Myocyte (in vitro differentiated cells): ENCODE measurements at places on chromosomes 7 and 10. TPM values are rescaled to one million over a fixed set of nuclear protein-coding genes. Genes with fewer than 3 reads are reported as not detected.
A peak's percentile ranks its signal among the peaks of the same experiment; 100 is the strongest.

DNA sequence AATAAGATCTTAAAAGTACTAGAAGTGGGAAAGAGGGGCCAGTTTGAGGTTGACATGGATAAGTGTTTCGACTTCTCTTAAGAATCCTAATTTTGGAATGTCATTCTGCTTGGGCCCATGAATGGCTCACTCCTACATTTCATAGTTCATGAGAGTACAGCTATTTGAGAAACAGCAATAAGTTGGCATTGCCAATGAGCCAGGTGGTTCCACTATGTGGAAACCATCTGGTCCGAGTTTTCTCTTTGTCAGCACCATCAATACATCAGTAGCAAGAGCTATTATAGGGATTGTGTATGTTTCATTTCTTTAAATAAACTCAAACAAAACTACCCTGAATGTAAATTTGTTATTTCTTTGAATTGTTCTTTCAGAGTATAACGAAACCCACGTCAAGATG is 78.1 kb upstream of the NEBL start:
- no peak for DNase-seq

CHAT gene
- total RNA-seq = not detected in 2 replicates

DNA sequence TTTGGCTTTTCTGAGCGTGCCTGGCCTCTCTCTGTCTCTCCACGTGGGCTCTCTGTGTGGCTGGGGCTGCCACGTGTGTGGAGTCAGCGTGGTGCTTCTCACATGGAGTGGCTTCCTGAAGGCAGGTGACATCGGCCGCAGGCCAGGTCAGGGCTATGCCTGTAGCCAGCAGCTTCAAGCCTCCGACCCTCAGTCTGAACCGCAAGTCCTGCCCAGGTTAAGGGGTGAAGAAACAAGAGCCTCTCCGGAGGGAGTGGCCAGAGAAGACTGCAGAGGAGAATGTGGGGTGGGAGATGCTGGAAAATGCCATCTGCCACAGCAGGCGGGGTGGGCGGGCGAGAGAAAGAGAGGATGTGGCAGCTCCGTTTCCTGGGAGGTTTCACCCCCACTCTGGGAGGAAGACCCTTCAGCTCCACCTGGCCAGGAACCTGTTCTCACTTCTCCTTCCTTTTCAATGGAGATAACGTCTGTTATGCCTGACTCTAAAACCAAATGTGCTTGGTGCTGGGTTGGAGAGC is 14.3 kb upstream of the VIPR2 start:
- DNase-seq = no peak

DNA sequence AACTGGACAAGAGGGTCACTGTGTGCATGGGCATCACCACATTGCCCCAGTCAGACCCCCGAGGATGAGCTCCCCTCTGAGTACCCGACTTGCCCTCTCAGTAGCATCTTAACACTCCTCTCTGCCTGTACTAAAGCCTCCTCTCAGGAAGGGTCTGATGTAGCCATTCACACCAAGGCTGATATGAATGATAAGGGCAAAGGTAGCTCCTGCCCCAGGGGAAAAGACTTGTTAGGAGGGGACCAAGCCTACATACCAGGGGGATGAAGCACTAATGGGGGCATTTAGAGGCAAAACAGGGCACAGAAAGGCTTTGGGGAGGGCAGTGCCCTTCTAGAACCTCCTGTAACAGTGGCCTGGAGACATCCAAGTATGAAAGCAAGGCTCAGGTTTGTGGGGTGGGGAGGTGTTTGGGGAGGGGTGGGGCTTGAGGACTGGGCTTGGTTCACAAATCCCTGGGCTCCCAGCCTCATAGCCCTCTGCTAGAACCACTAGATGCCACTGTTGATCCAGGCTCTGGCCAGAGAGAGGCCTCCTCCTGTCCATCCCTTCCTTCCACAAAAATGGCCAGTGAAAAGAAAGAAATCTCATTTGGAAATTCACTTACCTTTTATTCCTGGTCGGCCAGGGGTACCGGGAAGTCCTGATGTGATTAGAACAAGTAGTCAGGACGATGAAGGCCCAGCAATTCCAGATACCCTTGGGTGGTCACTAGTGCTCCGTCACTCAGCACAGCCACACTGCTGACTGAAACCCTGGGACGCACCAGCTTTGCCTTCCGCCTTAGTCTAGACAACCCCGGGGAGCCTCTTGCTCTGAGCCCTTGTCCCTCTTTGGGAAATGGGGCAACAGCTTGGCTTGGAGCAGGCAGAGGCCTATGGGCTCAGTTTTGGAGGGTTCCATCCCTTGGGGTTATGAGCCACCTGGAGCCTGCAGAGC is 40.3 kb downstream of the COL17A1 start:
- DNase-seq = peak; percentile 73

- DNase-seq = no peak
Measured at GRCh38 chr10:129450391-129450790, 16.6 kb upstream of the MGMT start.

SLC18A3 gene
- not detected in 2 replicates for total RNA-seq

- DNase-seq = no peak
Measured at GRCh38 chr10:71797533-71798307, 24.4 kb upstream of the VSIR start.

GRCh38 chr10:16867556-16867955 is 50.3 kb upstream of the RSU1 start:
- peak; percentile 43 for DNase-seq

DNA sequence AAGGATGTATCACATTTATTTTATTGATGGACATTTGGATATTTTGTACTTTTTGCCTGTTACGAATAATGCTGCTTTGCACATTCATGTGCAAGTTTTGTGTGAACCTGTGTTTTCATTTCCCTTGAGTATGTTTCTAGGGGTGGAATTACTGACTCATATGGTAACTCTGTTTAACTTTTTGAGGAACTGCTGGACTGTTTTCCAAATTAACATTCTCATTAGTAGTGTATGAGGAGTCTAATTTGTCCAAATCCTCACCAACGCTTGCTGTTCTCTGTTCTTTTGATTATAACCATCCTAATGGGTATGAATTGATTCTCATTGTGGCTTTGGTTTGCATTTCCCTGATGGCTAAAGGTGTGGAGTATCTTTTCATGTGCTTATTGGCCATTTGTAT is 3.2 kb downstream of the WDR11 start:
- no peak for DNase-seq

DNA sequence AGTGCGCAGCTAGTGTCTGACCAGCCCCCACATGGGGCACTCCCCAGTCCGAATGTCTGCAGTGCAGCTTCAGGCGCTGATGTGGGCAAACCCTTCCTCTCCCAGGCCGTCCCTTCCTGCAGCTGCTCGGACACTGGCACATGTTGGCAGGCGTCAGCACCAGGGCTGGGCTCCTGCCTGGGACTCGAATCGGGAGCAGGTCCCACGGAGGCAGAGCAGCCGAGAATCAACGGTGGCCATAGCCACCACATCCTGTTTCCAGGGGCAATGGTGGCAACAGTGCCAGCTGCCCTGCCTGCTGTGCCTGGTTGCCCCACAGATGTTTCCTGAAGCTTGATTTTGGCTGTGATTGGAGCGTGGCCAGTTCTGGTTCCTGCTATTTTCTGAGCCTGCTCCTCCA is 65.8 kb downstream of the MGMT start:
- DNase-seq = peak; percentile 67

GFRA1 gene
- total RNA-seq = 11.1 and 12.9 TPM in 2 replicates
